ENCODE measurements at places on chromosomes 12 and 14.

DNA sequence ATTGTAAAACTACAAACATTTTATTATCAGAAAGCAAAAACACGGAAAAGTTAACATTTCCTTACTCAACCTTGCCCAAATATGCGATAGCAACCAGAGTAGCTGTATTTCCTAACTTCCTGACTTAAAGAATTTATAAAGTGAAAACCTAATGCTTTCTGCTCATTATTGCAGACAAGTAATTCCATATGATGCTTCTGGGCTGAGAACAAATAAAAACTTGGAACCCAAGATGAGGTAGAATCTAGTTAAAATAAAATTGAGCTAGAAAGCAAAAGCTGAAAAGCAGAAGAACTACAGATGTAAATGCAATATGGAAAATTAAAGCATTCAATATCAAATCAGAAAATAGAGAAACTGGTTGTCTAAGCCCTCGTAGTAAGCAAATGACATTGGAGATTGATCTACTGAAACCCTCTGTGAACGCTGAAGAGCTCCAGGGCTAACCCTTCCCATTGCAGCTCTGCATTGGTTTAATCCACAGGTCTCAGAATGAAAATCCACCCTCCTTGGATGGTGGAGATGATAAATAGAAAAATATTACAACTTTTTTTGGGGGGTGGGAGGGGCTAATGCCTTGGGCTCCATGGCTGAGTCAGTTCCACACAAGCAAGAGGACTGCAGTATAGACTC, 40.7 kb downstream of the CORO1C start:
- DNase-seq: no peak

GRCh38 chr12:90816353-90817089, 138.5 kb downstream of the CCER1 start:
- DNase-seq: no peak

DNA sequence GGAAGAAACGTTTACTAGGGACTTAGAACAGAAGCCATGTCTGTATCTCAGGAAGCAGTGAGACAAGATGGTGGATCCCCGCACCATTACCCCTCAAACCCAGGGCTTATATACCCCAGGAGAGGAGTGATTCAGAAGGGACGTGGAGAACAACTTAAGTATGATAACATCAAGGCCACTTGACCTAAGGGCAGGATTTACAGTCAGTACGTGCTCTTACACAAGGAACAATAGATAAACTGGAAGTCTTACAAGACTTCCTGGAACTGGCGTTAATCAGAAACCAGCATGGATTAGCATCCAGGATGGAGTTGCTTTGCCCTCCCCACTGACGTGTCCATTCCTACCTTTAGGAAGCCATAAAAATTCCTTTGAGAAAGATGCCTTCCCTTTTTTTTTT, 8.6 kb upstream of the ETFBKMT start:
- DNase-seq: no peak

DNA sequence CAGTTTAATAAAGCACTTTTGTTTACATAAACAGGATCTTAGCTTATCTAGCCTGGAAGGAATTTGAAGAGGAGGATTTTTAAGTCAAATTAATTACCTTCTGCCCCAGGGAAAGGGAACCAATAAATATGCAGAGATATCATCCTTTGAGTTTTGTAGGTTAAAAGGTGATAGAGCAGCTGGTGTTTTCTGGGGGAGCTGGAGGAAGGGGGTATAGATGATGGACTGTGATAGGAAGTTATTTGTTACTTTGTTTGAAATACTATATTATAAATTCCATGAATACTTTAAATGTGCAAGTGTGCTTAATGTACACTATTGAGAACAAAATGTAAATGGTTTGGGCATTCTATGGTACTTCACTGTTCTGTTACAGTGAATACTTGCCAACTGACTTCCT, 55.2 kb downstream of the NPAS3 start:
- DNase-seq: no peak

- DNase-seq: no peak
These were observed 7.4 kb downstream of the COX14 start for GRCh38 chr12:50119387-50119786.

- DNase-seq: no peak
These were observed 1.4 kb downstream of the LRFN5 start for GRCh38 chr14:41607966-41608663.

- no peak for DNase-seq
These were observed 121.6 kb downstream of the SLC16A7 start for GRCh38 chr12:59717436-59717835.

DNA sequence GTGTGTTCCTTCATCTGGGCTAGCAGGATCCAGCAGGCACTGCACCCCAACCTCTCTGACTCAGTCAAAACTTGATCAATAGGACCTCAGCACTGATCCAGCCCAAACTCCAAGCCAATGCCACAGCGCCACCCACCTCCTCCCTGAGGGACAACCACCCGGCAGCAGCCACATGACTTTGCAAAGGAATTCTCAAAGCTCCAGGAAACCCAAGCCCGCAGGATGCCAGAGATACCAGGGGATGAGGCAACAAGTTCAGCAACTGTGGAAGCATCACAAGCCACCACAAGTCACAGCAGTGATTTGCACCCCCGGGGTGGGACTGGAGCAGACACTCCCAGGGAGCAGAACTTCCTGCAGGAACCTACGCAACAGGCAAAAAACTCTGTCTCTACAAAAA, 37.3 kb downstream of the ACTN1 start:
- no peak for DNase-seq

DNA sequence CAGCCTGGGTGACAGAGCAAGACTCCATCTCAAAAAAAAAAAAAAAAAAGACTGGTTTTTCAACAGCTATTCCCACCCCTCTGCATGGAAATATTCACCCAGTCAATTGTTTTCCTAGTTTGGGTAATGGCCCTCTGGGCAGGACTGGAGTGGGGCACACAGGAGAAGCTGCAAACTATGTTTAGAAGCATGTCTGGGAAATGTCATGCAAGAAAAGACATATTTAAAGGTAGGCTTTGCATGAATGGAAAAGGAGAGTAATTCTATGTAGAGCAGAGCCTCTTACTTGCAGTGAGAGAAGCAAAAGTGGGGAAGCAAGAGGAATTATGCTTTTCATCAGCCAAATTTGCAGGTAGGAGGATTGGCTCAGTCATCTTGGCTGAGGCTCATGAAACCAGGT, 276.5 kb upstream of the PLEKHG7 start:
- DNase-seq: no peak

DNA sequence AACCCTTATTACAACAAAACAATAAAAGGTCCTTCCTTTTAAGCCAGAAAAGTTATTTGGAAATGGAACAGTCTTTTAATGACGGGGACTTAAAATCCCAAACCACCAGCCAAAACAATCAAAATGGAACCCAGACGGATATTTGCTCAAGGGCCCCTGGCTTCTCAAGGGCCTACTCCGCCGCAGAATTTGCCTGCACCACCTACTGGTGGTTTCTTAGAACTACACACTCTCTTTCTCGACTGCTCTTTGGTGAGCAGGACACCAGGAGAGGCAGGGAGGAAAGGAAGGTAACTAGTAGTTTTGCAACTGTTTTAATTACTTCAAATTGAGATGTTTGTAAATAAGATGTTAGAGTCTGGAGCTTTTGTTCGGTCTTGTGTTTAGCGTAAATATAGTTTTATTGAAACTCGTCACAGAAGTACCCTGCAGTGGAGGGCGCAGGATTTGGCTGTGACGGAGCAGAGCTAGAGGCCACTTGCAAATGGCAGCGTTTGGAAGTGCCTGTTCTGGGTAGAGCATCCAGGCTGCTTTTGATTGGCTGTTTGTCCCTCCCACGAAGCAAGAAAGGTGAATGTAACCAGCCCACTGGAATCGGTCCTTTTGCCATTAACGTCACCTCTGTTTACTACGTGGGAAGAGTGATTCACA, 238.5 kb downstream of the CACNA1C start:
- no peak for DNase-seq

DNA sequence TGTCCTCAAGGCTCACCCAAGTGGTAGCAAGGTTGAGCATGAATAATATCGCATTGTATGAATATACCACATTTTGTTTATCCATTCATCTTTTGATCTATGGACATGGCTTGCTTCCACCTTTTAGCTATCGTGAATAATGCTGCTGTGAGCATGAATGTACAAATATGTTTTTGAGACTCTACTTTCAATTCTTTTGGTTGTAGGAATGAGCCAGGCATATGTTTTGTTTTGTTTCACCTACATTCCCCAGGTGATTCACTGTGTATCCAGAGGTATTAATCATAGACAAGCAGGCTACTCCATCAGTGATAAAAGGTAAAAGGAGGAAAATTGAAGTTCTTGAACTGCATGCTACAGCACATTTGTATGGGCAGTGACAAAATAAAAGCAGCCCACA, 35.8 kb downstream of the CDKL1 start:
- DNase-seq: no peak

DNA sequence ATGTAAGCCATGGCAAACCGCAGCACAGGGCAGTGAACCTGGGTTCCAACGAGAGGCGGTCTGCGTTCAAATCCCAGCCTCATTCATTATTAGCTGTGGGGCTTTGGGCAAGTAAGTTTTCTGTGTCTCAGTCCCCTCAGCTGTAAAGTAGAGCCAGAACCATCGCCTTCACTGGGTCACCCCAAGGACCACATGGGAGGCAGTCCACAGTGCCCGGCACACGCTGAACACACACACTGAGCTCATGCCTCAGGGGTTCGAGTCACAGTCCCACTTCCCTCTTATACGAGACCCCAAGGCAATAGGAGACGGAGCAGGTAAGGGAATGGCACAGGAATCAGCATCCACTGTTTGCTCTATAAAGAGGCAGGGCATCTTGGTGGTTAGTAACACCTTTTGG, 19.1 kb downstream of the LRTM2 start:
- DNase-seq: no peak

DNA sequence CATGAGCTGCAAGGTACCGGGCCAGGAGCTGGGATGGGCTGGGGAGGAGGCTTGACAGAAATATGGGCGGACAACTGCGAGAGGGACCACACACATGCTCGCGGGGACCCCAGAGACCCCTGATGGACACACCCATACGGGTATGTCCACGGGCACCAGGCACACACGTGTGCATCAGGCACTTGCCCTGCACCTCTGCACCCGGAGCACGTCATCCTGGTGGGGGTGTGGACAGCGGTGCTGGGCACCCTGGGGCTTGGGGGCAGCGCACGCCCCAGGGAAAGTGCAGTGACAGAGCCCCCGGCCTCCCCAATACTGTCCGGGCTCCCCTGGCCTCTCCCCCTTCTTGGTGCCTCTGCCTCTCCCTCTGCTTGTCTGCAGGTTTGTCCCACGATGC, 1.7 kb upstream of the CRIP1 start:
- DNase-seq: peak; percentile 30

GRCh38 chr14:91139776-91140175, 25.9 kb downstream of the DGLUCY start:
- DNase-seq: no peak
